ENCODE measurements at places on chromosomes 5 and 9. TPM values are rescaled to one million over a fixed set of nuclear protein-coding genes. Genes with fewer than 3 reads are reported as not detected.

- DNase-seq, result no peak
Measured at GRCh38 chr9:74173284-74173683, 323.9 kb upstream of the RORB start.

DNA sequence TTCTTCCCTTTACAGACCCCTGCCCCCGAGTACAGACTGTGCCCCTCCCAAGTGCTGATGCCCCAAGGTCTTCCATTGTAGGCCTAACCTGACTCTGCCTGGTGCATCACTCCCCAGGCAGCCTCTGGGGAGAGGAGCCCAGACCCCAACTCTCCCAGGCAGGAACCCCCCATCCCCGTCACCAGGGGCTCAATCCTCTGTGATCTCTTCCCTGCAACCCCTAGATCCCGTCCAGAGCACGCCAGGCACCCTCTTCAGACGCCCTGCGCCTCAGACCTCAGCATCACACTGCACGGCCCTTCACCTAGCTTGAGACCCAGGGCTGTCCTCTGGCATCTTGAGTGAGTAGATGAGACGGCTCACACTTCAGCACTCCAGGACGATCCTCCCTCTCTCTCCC is 6.4 kb upstream of the EGR1 start:
- no peak for DNase-seq

DNA sequence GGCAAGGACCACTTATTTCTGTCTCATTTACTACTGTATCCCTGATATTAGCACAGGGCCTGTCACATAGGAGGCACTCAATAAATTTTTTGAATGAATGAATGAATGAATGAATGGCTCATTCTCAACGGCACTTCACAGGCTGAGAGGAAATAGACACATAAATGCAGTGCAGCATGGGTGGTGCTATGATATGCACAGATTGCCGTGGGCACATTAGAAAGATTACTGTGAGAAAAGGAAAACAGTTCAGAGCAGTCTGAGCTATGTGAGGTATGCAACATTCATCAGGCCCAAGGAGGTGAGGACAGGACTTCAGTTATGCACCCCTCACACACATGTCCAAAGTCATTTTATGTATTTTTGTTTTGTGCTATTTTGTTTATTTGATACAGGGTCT is 6.4 kb upstream of the NOL6 start:
- DNase-seq, result no peak

The OR1J2 gene
- 0.19 TPM for polyA plus RNA-seq

DNA sequence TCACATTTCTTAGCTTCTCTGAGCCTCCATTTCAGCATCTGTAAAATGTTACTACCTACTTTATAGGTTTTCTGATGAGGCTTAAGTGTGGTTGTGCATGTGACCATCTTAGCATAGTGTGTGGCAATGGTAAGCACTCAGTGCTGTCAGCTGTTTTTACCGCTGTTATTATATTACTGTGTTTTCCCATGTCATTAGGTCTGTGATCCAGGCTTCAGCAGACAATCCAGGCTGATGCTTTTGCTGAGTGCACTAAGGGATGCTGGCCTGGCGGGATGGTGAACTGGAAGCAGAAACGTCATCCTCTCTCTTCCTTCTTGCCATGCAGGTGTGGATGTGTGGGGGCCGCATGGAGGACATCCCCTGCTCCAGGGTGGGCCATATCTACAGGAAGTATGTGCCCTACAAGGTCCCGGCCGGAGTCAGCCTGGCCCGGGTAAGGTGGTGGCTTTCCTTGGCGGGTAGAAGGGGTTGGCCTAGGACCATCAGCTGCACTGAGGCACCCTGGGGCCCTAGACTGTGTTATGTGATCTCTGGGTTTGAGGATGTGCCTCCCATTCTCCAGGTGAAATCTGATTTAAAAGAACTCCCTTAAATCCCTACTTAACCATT is 41.9 kb upstream of the SAP30L start:
- DNase-seq, result no peak

All from fibroblast of lung (primary cell).